Left cardiac atrium (tissue), 4 donors: ENCODE measurements at places on chromosomes 12 and 14. TPM values are rescaled to one million over a fixed set of nuclear protein-coding genes. Genes with fewer than 3 reads are reported as not detected.
A peak's percentile ranks its signal among the peaks of the same experiment; 100 is the strongest.

OR4N5 gene
- not detected for total RNA-seq

GRCh38 chr12:132798836-132799235 is 29.8 kb downstream of the GOLGA3 start:
- no peak for DNase-seq

DNA sequence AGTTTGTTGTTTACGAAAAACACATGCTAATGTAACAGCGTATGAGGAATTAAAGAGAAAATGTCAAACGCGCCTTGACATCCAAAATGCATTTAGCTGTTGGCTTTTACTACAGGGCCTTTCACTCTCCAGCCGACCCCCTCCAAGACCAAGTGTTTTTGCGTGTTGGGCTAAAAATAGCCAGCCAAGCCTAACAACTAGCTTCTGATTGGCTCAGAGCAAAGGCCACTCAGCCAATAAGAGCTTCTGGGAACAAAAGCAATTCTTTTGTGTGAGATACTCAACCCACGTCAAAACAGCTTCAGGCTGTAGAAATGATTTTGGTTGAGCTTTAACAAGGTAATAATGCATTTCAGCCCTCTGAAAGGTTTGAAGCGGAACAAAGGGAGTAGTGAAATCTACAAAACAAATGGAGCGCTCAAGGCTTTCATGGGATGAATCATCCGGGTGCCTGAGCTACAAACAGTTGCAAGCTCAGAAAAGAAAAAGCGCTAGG is 198.7 kb upstream of the DCN start:
- peak; percentile 46 for DNase-seq

DNA sequence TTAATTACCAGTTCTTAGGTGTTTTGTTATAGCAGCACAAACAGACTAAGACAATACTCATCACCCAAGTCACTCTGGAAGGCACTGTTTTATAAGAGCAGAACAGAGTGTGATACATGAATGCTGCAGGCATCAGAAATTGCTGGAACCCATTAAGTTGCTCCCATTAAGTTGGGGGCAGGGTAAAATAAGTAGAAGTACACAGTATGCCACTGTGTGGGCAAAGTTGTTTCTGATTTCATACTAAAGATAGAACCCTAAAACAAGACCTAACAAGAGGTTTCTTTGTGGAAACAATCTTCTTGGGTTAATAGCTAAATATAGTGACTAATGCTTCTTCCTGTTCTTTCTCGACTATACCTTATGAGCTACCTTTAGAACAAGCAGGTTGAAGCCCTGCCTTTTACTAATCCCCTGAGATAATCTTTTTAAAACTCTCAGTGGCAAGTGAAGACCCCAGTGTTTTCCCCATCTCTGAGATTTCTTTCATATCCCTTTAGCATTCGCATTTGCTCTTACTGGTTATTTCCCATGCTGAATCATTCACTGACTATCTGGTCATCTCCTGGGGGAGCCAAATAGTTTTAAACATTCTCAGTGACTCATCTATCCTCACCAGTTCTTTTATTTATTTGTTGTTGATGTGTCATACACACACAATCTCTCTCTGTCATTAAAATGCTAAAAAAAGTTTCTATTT is 52.3 kb downstream of the SOCS2 start:
- no peak for DNase-seq

CCNB1IP1 gene
- total RNA-seq: 41.0 TPM

DNA sequence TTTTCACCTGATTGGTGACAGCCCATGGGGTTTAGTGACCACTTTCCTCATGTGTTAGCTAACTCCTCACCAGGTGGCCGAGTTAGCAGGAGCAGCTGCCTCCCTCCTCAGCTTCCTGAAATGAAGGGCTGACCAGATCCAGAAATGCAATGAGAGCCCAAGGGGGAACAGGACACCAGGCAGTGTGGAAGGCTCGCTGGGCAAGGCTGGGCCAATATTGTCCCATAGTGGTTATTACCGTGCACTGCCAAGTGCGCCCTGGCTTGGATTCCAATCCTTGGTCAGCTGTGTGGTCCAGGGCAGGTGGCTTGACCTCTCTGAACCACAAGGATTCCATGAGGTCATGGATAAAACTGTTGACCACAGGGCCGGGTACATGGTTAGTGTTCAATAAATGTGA is 3.6 kb upstream of the HSPB8 start:
- DNase-seq: no peak

C1QL4 gene
- not detected for total RNA-seq

- no peak for DNase-seq
These were observed 337.1 kb downstream of the PCNX1 start for GRCh38 chr14:71244341-71244740.

DNA sequence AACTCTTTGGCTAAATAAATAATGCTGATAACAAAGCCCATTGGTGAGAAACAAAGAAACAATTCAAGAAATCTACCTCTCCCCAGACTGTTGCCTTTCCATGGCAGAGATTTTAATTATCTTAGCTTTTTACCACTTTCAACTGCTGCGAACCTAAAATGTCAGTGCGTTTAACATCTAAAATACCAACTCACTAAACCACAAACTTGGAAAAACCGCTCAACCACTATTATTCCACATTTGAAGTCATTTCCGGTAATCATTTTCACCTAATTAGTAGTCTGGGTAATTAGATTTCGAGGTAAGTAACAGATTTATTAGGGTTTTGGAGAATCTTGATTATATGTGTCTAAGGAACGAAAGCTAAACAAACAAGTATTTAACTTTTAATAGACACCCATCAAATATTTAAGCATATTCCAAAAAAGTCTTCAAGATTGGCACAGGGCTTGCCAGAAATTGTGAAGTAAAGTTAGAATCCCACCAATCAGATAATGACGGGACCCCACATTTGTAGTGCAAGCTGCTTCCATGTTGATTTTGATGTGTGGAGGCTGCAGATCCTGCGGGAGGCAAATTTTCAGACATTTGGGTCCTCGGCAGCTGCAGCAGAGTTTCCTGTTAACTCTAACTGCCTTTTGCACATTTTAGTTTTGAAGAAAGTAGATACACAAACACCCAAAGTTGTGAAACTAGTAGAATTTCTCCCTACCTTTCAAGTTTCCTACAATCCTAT is 4.1 kb downstream of the OTX2 start:
- no peak for DNase-seq

DNA sequence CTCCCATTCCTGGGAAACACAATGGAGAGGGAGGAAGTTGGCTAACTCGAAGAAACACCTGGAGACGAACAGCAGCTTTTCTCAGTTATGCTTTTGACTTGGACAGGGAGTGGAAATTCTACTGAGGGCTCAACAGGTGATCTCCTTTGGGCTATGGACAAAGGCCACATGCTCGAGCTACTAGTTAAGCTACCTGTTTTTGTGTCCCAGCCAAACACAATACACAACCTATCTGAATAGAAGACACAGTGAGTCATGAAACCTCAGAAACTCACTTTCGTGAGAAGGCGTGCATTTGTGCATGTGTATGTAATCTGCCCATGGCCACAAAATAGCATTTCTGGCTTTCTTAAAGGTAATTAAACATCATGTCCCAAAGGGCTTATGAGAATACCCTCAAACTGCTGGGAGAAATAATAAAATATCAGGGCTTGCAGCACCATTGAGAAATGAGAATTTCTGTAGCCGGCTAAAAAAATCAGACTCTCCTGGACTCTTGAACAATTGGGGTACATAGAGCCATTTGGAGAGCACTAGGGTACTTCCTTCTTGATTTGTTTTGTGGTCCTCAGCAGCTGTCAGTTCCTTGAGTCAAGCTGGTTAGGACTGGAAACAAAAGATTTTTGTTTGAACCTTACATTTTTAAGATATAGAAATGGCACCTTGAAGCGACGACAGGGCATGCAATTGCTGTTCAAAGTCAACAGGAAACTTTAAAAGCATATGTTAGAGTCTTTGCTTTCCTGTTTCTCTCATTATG is 85.5 kb upstream of the PTHLH start:
- DNase-seq: no peak

GRCh38 chr14:89855961-89856656 is 98.4 kb downstream of the EFCAB11 start:
- DNase-seq: no peak

DNA sequence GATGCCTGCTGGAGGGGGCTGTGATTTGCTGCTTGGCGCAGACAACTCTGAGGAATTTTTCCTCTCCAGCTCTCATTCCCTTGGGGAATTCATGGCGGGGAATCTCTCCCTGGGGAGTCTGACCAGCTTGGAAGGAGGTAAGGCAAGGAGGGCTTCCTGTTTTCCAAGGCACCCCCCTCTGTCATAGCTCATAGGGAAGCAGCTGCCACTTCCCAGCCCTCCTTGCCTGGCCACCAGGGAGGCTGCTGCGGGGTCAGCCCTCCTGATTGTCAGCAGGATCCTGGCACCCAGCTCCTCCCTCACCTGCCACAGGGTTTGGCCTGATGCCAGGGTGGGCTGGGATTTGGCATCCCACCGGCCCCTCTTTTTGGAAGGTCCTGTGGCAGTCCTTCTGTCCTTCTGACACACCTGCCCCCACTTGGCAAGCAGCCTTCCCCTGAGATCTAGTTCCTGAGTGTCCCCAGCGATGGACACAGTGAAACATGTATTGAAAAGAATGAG is 74.9 kb downstream of the TSPAN9 start:
- DNase-seq: no peak

DNA sequence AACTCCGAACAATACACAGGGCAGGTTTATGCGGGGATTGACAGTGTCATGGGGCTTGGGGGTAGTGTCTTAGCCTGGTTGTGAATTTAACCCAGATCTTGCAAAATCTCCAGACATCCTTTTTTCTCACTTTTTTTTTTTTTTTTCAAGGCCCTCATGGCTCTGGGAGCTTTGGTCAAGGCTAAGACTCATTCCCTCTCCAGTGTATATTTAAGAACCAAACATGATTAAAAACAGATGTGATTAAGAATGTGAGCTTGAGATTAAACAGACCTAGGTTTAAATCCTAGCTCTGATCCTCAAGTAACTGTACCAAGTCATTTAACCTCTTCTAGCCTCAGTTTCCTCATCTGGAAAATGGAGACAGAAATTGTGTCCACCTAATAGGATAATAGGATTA is 151.7 kb upstream of the FUT8 start:
- DNase-seq: no peak

DNA sequence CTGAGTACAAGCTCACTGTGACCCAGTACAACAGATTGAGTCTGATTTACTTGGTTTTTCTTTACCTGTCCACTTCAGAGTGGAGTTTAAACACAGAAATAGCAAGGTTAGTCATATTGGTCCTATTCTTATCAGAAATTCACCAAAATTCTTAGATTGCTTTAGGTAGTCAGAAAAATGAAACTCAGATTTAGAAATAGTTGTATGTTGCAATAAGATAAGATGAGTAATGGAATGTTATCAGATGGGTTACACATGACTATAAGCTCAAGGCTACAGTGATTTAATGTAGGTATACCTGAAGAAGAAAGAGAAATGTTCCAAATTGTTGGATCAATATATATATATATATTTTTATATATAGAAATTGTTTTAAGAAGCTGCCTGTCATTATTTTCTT is 524.1 kb downstream of the LRFN5 start:
- no peak for DNase-seq

DNA sequence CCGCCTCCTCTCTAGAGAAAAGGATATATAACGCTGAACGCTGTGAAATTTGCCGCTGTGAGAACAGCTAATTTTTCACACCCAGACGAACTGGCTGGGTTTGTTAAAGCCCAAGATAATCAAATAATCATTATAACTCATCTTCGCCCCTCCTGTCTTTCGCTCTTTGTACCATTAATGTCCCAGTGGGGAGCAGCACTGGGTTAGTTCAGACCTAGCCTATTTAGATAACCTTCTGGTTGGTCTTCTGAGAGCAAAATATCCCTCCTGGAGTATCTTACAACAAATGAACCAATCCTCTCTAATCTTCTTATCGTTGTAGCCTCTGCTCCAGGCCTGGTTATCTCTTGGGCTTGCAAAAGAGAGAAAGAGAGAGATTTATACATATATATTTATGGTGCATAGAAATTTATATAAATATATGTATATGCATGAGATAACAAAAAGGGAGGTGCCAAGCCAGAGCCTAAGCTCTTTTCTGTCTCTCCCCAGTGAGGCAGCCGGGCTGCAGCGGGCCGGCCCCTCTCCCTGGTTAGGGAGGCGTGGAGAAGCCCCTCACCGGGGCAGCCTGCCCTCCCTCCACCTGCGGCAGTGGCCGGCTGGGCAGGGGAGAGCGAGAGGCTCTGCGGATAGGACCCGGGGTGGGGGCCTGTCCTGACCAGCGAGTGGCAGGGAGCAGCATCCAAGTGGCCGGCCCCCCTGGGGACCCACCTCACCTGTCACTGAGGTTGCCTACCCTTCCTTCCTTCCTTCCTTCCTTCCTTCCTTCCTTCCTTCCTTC is 202.0 kb upstream of the LHX5 start:
- DNase-seq: no peak

BEST3 gene
- 0.29 TPM for total RNA-seq
